ENCODE measurements at places on chromosomes 1 and 21.

GRCh38 chr1:30657131-30658013 lies 66.0 kb downstream of the MATN1 start:
- no peak for DNase-seq

GRCh38 chr1:174053826-174054225 lies 31.7 kb upstream of the RC3H1 start:
- no peak for DNase-seq

DNA sequence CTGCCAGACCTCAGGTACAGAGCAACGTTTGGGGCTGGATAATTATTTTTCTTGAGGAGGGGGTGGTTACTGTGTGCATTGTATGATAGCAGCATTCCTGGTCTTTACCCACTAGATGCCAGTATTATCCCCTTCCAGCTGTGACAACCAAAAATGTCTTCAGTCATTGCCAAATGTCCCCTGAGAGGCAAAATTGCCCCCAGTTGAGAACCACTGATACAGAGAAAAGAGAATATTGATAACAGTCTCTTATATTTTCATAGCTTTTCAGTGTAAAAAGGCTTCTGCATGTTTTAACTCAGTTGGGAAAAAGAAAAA lies 51.8 kb upstream of the SYT14 start:
- no peak for DNase-seq

DNA sequence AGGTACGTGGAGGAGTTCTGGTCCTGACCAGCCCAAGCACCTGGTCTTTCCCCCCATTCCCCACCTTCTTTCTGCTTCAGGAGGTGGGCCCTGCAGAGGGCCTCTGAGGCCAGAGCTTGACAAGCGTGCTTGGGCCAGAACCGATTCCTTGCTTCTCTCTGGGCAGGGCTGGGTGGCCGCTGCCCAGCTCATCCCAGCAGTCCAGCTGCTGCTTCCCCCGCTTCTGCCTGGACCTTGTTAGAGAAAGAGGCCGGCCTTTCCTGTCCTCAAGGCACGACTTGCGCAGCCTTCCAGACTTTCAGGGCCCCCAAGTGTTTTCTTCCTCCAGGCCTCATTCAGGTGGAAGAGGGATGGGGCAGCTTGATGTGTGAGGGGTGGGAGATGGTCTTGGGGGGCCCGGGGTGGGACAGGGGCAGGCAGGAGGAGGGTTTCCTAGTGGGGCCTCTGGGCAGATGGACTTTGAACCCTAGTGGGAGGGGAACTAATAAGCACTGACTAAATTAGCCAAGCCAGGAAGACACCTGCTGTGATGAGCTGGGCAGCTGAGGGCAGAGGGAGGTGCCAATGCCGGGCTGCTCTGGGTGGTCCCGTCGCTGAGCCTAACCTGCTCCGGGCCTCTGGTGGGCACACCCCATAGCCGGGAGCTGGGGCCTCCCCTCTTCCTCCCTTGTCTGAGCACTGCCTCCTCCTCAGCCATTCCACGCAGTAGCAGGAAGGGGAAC lies 36.5 kb downstream of the ARHGEF10L start:
- no peak for DNase-seq

DNA sequence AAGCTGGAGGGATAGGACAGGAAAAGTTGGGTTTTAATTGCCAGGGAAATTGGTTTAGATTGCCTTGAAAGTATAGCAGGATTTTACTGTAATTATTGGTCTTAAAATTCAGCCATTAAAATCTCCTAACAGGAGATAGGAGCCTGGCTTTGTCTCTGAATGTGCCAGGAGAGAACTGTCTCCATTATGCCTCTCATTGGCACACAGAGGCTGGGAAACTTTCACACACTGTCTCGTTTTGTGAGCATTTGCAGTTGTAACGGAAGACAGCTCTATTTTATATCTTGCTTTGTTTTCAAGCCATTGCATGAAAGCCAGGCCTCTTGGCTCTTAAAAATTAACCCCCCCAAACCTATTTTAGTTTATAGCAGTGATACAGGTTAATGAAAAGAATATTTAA lies 12.5 kb downstream of the DNAJC6 start:
- no peak for DNase-seq

- DNase-seq: no peak
These were observed 458.4 kb upstream of the LRRC7 start for GRCh38 chr1:69109277-69109676.

DNA sequence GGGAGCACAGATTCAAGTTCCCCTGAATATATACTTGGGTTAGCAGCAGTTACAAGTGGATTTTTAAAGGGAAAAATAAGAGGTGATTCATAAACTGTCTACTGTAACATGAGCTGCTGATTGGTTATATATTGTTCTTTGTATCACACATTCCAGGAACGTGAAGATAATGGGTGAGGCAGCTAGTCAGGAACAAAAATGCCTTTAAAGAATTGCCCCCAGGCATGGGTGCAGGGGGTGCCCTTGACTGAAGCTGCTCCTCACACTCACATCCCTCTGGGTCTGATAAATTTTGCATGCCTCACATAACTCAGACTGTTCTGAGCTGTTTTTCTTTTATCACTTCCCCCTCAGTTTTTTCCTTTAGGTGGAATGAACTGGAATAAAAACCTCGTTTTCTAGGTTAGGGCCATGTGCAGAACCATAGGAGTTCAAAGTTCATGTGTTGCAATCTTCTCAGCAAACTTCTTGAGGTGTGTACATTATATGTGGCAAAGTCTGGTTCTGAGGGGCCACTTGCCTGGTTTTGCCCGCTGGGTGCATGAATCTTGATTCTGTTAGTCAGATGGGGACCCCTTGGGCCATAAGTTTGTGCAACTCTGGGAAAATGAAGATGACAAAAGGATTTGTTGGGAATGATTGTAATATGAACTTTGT lies 21.1 kb downstream of the TBX19 start:
- DNase-seq: no peak
